ENCODE measurements at places on chromosomes 3 and 15.

DNA sequence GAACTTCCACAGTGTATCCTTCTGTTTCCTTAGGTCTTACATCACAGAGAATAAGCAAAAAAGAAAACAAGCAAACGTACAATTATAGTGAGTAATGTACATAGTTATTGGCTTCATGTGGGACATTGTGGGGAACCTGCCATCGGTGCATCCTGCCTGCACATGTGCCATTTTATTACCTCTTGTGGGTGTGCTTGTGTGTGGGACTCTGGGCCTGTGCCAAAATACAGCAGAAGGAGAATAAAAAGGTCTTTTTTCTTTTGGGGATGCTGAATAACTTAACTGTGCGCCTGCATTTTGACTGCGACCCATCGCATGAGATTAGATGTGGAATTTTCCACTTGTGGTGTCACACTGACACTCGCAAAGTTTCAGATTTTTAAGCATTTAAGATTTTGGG, 169.6 kb upstream of the DCBLD2 start:
- DNase-seq: no peak

DNA sequence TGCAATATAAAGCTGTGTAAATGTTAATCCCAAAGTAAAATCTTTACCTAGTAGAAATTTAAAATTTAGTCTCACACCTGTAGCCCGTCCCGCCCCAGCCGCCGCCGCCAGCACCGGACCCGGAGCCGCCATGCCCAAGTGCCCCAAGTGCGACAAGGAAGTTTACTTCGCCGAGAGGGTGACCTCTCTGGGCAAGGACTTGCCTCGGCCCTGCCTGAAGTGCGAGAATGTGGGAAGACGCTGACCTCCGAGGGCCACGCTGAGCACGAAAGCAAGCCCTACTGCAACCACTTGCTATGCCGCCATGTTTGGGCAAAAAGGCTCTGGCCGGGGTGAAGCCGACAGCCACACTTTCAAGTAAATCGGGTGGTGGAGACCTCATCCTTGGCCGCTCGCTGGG, 22.1 kb upstream of the TOP2B start:
- DNase-seq: no peak

DNA sequence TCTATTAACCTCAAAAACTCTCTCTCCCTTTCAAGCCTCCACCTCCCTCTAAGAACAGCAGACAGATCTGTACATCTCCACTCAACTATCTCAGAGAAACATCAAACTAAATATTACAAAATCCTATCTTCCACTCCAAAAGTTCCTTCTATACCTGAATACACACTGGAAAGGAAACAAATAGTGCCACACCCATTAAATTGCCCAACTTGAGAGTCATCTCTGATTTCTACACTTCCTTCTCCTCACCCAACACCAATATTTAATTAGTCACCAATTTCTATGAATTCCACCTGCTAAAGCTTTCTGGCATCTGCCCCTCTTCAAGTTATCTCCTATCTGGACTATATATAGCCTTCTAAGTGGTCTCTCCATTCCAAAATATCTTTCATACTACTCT, 65.8 kb downstream of the PEAK1 start:
- no peak for DNase-seq

- no peak for DNase-seq
Observed at GRCh38 chr3:24355806-24356205, 138.8 kb downstream of the THRB start.

DNA sequence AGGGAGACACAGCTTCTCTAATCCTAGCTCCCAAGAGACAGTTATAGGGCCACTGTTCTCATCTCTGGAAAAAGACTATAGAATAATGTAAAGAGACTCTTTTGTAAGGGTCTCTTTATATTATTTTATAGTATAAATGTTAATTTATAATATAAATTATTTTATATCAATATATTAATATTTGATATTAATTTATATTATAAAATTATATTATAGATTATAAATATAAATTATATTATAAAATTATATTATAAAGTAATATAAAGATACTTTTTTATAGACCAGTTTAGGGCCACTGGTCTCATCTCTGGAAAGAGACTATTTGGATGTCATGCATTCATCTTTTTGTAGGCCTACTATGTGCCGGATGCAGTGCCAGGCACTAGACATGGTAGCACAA, 53.9 kb downstream of the SV2B start:
- no peak for DNase-seq

GRCh38 chr3:179418610-179419009, 32.7 kb downstream of the GNB4 start:
- no peak for DNase-seq

- DNase-seq: no peak
Observed at GRCh38 chr3:40649346-40649745, 124.6 kb downstream of the ZNF621 start.

GRCh38 chr15:36356466-36356865, 223.0 kb upstream of the CDIN1 start:
- no peak for DNase-seq

GRCh38 chr3:54917174-54917573, 10.7 kb downstream of the LRTM1 start:
- no peak for DNase-seq

DNA sequence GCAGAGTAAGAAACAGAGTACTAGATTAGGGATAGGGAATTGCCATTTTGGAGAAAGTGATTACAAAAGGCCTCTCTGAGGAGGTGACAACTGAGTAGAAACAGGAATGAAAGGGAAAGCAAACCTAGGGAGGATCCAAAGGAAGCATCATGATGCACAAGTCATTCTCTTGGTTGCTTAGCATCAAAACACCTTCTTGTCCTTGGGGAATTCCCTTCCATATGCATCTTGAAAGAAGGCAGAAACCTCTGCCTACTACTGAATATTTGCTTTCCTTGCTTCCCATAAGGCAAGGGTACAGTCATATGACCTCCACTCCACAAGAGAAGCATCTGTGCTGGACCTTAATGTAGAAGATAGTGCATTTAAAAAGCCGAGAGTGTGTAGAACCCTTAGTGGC, 24.1 kb downstream of the GABPB1 start:
- DNase-seq: no peak

DNA sequence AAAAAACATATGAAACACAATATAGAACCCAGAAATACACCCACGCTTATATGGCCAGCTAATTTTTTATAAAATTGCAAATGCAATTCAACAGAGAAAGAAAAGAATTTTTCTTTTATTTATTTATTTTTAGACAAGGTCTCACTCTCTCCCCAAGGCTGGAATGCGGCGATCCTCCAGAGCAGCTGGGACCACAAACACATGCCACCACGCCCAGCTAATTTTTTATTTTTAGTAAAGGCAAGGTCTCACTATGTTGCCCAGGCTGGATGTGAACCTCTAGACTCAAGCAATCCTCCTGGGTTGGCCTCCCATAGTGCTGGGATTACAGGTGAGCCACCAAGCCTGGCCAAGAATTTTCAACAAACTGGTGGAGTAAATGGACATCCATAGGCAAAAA, 117.9 kb downstream of the SCAPER start:
- DNase-seq: no peak

DNA sequence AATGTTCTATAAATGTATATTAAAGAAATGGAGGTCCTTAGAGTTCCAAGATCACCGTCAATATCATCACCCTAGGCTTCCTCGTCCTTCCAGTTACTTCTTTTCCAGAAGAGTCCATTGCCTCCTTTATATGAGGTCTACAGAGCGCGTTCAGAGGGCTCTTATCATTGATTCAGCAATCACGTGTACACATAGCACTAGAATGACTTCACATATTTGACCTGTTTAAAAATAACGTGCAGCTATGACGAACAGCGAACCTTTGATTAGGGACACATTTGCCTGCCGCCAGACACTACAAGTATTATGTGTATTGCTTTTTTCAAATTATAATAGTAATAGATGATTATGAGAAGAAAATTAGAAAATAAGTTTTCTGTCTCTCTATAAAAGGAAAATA, 26.0 kb downstream of the IGF1R start:
- DNase-seq: no peak
